ENCODE measurements at places on chromosomes 1 and 21.

DNA sequence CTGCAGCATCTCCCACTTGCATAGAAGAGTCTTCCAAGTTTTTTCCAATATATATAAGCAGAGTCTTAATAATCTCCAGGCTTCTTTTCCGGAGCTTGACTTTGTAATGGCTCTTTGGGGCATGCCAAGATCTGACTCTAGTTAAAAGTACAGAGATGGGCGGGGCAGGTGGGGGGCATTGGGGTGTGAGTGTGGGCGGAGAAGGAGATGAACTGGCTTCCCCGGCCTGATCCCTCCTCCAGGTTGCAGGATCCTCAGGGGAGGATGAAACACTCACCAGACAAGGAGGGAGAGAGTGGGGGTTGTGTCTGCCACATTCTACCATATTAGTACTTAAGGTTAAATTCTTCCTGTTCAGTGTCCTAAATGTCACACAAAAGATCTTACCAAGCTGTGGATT, 23.0 kb downstream of the S100A10 start:
- DNase-seq, result no peak

- DNase-seq, result no peak
These were observed 31.8 kb upstream of the ANGPTL7 start for GRCh38 chr1:11157394-11157793.

GRCh38 chr1:22050330-22050729, 2.2 kb upstream of the CDC42 start:
- no peak for DNase-seq

DNA sequence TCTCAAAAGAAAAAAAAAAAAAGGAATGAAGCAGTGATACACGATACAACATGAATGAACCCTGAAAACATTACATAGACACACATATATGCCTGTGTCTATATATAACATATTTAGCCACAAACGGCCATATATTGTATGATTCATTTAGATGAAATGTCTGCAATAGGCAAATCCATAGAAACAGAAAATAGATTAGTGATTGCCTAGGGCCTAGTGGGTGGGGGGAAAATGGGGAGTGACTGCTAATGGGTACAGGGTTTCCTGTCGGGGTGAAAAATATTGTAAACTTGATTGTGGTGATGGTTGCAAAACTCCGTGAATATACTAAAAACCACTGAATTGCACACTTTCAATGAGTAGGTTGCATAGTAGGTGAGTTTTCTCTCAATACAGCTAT, 6.0 kb upstream of the H6PD start:
- DNase-seq, result no peak

- DNase-seq, result no peak
These were observed 188.5 kb downstream of the TGFBR3 start for GRCh38 chr1:91697416-91697815.

- DNase-seq, result no peak
These were observed 14.4 kb downstream of the COLGALT2 start for GRCh38 chr1:184023171-184023570.
